ENCODE measurements at places on chromosomes 16 and 17. TPM values are rescaled to one million over a fixed set of nuclear protein-coding genes. Genes with fewer than 3 reads are reported as not detected.

Gene APOBR
- total RNA-seq = under 0.01 TPM

- no peaks in the 10 kb centered on the region for H3K36me3 ChIP-seq
- peaks cover 10% of the 10 kb centered on the region for H3K4me1 ChIP-seq
- no peaks in the 10 kb centered on the region for H3K27me3 ChIP-seq
Observed at GRCh38 chr17:37359682-37360188, 16.1 kb upstream of the C17orf78 start.

Gene UNC119
- total RNA-seq = 19.2 TPM

DNA sequence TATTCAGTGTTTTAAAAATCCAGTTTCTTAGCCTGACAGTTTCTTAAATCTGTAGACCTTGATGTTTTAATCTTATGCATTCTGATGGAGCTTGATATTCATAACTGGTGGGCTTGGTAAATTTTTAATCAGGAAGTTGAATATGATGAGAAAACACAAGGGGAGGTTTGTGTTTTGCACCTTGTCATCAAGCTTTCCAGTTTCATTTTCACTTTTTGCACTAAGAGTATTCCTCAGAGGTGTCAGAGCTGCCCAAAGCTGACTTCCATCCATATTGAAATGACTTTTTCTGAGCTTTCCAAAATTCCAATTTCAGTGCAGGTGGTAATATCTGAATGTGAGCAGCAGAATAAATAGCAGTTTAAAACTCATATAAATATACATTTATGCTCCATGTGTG is 555.0 kb upstream of the RBFOX1 start:
- H3K36me3 ChIP-seq = no peaks in the 10 kb centered on the region
- no peaks in the 10 kb centered on the region for H3K4me1 ChIP-seq
- H3K27ac ChIP-seq = no peak overlapping the region
- no peaks in the 10 kb centered on the region for H3K27me3 ChIP-seq

Gene CD300A
- total RNA-seq = not detected

DNA sequence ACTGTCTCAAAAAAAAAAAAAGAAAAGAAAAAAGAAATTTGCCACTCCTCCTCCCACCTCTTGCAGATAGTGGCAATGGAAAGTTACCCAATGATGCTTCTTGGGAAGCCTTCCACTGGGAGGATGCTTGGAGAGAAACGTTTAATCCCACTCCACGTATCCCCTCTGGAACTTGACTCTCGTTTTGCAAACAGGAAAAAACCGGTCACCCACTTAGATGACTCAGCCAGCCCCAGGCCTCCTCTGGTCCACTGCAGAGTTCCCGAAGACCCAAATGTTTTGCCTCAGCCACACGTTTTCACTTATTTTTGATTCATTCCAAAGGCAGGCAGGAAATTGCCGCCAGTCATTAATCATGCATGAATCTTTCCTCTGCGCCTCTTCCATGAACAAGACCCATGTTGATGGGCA is 9.3 kb upstream of the TNFRSF17 start:
- no peaks in the 10 kb centered on the region for H3K27me3 ChIP-seq
- H3K4me3 ChIP-seq = no peak overlapping the region
- H3K4me1 ChIP-seq = peaks cover 9% of the 10 kb centered on the region
- peak; percentile 76 for DNase-seq
- no peaks in the 10 kb centered on the region for H3K36me3 ChIP-seq

DNA sequence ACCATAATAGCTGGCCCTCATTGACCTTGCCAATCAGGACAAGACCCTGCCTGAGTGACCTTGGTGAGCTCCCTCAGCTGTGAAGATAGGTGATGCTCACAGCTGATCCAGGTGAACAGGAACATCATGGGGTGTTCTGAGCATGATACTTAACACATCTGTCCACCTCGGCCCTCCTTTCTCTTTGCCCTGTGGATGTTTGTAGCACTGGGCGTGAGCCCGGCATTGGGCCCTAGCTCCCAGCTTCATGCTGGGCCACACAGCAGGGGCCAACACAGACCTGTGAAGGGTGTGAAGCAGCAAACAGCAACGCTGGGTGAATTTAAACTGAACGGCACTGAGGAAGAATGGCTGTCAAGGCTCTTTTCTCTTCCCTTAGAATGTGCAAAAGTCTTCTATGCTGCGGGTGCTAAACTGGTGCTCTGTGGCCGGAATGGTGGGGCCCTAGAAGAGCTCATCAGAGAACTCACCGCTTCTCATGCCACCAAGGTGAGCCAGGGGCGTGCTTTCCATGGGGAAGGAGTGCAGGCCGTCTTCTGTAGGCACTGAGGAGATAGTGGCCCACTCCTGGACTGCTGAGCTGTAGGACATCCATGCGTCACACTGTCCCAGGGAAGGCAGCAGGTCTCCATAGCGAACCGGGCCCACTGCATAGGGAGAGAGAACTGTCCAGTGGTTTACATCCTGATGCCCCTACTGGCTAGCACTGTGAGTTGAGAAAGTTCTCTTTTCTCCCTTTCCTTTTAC is 35.9 kb downstream of the TMEM11 start:
- no peak overlapping the region for H3K27ac ChIP-seq
- H3K4me1 ChIP-seq = peaks cover 9% of the 10 kb centered on the region
- H3K36me3 ChIP-seq = no peaks in the 10 kb centered on the region

Gene ODAD4
- total RNA-seq = 1.3 TPM

- no peaks in the 10 kb centered on the region for H3K4me1 ChIP-seq
- H3K27me3 ChIP-seq = no peaks in the 10 kb centered on the region
- no peaks in the 10 kb centered on the region for H3K36me3 ChIP-seq
- no peak for DNase-seq
- H3K4me3 ChIP-seq = no peak overlapping the region
Observed at GRCh38 chr17:79590523-79590860, 20.4 kb downstream of the RBFOX3 start.

DNA sequence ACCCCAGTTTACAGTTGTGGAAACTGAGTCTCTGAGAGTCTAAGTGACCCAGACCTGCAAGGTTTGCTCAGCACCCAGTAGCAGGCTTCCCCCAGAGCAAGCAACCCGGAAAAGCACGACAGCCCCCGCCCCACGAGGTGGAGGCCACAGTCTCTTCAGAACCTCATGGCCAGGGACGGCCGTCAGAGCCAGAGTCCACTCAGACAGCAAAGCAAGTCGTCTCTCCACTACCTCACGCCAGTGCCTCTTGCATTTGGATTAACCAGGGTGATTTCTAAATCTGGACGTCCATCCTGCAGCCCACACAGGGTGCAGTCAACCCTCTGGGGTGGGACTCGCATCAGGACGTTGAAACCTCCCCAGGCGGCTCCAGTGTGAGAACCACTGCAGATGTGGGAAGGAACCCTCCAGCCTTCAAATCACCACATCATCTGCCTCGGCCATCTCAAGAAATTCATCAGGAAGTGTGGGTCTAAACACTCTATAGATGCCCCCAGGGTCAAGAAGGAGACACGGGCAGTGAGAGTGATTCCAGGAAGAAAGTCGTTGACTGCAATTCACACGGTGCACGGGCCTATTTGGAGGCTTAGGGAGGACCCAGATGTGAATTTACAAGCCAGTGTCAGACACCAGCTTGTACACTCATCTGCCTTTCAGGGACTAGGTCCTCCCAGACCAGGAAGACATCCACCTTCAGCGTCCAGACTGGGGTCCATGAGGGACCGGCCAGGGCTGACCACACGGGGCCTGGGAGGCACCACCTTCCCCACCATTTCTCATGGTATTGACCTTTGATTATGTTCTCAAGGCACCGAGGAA is 20.2 kb upstream of the RBFOX3 start:
- no peak for DNase-seq
- H3K27ac ChIP-seq = no peak overlapping the region
- H3K4me1 ChIP-seq = no peaks in the 10 kb centered on the region

Gene HOXB8
- 0.51 TPM for total RNA-seq

DNA sequence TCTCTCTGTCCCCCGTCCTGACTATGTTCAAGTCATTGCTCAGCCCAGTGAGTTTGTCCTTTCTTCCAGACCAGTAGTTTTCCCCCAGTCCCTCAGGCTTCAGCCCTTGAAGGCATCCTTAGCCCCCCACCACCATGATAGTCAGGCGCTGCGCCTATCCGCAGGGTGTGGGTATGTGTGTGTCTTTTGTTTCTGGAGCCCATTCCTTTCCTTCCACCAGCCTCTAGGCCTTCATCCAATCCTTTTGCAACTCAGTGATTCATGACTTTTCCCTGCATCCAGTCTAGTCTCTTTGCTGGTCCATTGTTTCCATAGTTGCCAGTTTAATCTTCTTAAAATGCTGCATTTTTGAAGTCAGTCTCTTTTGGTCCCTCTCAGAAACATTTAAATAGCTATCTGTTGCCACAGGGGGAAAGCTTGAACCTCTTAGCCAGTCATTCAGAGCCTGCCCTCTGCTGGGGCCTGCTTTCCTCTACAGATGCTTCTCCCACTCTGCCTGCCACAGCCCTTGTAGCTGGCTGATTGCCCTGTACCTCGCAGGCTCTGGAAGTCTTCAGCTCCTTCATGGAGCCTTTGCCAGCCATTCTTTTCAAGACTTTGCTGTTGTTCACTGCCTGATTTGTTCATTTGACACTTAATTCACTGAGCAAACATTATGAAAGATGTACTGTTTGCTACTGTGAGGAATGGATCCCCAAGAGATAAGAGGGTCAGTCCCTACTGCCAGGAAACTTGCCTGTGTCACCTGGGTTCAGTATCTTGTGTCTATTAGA is 55.9 kb upstream of the ADCY7 start:
- no peak overlapping the region for H3K27ac ChIP-seq
- H3K27me3 ChIP-seq = no peaks in the 10 kb centered on the region
- H3K4me1 ChIP-seq = peaks cover 20% of the 10 kb centered on the region
- peak; percentile 86 for DNase-seq

Gene SULT1A4
- 2.1 TPM for total RNA-seq

DNA sequence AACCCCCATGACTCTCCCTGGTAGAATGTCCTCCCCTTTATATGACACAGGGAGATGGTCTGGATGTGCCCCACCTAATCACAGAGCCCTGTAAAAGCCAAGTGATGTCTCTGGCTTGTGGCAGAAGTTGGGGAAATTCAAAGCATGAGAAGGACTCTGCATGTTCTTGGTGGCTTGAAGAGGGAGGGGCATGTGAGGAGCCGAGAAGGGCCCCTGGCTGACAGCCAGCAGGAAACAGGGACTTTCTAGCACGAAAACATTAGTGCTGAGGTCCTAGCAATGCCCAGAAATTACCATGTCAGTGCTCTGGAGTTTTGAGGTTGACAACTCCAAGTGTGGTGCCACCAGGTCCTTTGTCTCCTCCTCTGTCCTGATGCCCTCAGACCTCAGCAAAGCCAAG is 75.9 kb downstream of the USP22 start:
- no peak for DNase-seq
- H3K36me3 ChIP-seq = no peaks in the 10 kb centered on the region
- peaks cover 8% of the 10 kb centered on the region for H3K27me3 ChIP-seq
- H3K27ac ChIP-seq = no peak overlapping the region
- no peak overlapping the region for H3K4me3 ChIP-seq
- no peaks in the 10 kb centered on the region for H3K4me1 ChIP-seq

Gene CTRB2
- not detected for total RNA-seq

GRCh38 chr16:68782198-68783174 is 45.4 kb downstream of the CDH1 start:
- no peaks in the 10 kb centered on the region for H3K36me3 ChIP-seq
- no peaks in the 10 kb centered on the region for H3K4me1 ChIP-seq
- no peak overlapping the region for H3K4me3 ChIP-seq
- no peak for DNase-seq
- H3K27ac ChIP-seq = no peak overlapping the region

Gene PRM3
- not detected for total RNA-seq

Gene NPIPB8
- not detected for total RNA-seq

GRCh38 chr17:82444941-82445521 is 5.5 kb downstream of the CYBC1 start:
- DNase-seq = peak; percentile 27
- peaks cover 2% of the 10 kb centered on the region for H3K4me1 ChIP-seq
- H3K27ac ChIP-seq = no peak overlapping the region
- no peaks in the 10 kb centered on the region for H3K27me3 ChIP-seq

Gene NOD2
- 0.26 TPM for total RNA-seq

DNA sequence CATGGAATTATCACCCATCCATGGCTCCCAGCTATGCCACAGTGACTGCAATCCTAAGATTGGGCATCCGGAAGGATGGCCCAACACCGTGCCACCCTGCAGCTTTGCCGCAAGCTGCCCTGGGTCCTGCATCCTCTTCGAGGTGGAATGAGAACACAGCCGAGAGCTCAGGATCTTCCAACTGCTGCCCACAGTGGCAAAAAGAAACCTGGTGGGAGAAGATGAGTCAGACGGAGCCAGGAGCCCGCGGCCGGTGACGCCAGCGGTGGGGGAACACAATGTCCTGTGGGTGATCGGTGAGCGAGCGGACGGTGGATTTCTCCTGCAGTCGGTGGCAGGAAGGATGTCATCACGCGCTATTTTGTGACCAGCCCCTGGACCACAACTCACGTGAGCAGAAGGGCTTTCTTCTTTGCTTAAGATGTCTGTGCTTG is 20.1 kb downstream of the CD7 start:
- H3K4me3 ChIP-seq = peak overlapping the region; percentile 33
- H3K27me3 ChIP-seq = no peaks in the 10 kb centered on the region
- DNase-seq = peak; percentile 85
- peaks cover 17% of the 10 kb centered on the region for H3K4me1 ChIP-seq

Gene NPIPA8
- total RNA-seq = not detected

GRCh38 chr17:42198897-42199296 is 4.6 kb upstream of the GHDC start:
- H3K4me3 ChIP-seq = no peak overlapping the region
- H3K27ac ChIP-seq = no peak overlapping the region
- H3K27me3 ChIP-seq = no peaks in the 10 kb centered on the region
- H3K36me3 ChIP-seq = no peaks in the 10 kb centered on the region
- DNase-seq = no peak
- H3K4me1 ChIP-seq = no peaks in the 10 kb centered on the region

DNA sequence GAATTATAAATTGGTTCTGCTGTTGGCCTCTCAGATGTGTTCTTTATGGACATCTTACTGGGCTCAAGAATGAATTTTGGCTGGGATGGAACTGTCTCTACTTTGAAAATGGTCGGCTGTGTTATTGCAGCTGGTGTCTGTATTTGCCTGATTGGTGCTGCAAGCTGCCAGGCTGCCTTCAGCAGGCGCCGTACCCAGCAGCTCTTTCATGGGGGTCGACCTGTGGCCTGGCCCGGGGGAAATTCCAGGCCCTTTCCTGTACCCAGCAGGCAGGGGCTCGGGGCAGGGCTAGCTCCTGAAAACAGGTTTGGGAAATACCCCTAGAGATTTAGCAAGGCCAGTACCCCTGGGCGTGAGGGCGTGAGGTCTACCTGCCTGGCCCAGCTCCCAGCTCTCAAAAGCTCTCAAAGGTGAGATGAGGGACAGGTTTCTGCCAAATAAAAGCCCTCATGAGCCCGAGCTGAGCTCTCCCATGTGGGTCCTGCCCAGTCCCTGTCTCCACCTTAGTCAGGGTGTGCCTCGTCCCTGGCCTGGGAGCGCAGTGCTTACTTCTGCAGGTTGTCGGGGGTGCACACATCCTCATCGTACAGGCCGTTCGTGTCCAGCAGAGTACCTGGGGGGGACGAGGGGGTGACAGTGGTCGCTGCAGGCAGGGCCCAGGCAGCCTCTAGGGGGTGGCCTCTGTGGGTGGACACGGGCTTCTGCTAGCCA is 52.3 kb downstream of the PRMT7 start:
- no peak overlapping the region for H3K27ac ChIP-seq
- no peaks in the 10 kb centered on the region for H3K36me3 ChIP-seq
- DNase-seq = no peak
- peaks cover 2% of the 10 kb centered on the region for H3K27me3 ChIP-seq
- no peak overlapping the region for H3K4me3 ChIP-seq

All from fibroblast of lung (primary cell).